ENCODE measurements at places on chromosomes 12 and 14.

DNA sequence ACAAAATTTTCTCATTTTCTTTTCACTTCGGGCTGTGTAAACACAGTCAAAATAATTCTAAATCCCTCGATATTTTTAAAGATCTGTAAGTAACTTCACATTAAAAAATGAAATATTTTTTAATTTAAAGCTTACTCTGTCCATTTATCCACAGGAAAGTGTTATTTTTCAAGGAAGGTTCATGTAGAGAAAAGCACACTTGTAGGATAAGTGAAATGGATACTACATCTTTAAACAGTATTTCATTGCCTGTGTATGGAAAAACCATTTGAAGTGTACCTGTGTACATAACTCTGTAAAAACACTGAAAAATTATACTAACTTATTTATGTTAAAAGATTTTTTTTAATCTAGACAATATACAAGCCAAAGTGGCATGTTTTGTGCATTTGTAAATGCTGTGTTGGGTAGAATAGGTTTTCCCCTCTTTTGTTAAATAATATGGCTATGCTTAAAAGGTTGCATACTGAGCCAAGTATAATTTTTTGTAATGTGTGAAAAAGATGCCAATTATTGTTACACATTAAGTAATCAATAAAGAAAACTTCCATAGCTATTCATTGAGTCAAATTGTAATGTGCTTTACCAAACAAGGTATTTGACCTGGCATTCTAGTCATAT, 4.8 kb downstream of the CDKN1B start:
- H3K4me3 ChIP-seq = no peak overlapping the region
- H3K27ac ChIP-seq = peak overlapping the region; percentile 26
- H3K27me3 ChIP-seq = no peaks in the 10 kb centered on the region
- no peak for DNase-seq
- H3K4me1 ChIP-seq = peaks cover 6% of the 10 kb centered on the region

DNA sequence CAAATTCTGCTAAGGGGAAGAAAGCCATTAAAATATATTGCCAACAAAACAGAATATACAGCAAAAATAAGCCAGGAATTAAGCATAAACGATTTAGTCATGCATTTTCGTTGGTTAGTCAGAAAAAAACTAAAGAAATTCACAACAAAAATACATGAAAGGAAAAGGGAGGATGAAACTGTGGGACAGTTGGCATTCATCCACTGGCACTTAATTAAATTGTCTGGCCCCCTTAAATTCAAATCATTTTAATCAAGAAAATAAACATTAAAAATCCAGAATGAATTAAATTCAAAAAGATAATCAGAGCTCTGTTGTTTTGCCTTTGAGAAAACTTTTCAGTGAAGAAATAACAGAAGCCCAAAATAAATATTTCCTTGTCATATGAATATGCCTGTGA, 264.6 kb upstream of the TMTC1 start:
- H3K27me3 ChIP-seq = no peaks in the 10 kb centered on the region
- H3K4me1 ChIP-seq = no peaks in the 10 kb centered on the region
- no peak overlapping the region for H3K4me3 ChIP-seq

DNA sequence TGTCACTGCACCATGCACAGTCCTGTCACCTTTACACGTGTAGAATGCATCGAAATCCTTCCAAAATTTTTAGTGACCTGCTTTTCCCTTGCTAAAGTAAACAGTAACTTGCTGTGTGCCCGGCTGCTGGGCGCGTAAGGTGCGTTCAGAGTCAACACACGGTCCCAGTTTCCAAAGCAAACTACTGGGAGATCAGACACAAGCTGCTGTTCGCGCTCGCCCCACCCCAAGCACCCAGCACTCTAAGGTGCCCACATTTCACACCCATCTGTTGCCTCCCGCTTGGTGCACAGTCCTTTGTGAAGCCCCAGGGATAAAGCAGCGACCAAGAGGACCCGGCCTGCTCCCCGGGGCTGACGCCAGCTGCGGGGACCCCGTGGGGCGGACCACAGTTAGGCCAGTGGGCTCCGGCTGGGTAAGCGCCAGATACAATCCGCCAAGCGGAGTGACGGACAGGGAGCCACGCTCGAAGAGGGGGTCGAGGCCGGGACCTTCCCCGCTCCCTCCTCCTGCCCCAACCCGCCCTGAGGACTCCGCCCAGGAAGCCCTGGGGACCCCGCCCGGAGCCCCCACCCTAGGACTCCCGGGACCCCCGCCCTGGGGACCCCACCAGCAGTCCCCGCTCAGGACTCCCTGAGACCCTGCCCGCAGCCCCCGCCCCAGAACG, 633 bp downstream of the STX2 start:
- peaks cover 6% of the 10 kb centered on the region for H3K4me1 ChIP-seq
- no peaks in the 10 kb centered on the region for H3K36me3 ChIP-seq
- DNase-seq = no peak
- peak overlapping the region; percentile 67 for H3K4me3 ChIP-seq

DNA sequence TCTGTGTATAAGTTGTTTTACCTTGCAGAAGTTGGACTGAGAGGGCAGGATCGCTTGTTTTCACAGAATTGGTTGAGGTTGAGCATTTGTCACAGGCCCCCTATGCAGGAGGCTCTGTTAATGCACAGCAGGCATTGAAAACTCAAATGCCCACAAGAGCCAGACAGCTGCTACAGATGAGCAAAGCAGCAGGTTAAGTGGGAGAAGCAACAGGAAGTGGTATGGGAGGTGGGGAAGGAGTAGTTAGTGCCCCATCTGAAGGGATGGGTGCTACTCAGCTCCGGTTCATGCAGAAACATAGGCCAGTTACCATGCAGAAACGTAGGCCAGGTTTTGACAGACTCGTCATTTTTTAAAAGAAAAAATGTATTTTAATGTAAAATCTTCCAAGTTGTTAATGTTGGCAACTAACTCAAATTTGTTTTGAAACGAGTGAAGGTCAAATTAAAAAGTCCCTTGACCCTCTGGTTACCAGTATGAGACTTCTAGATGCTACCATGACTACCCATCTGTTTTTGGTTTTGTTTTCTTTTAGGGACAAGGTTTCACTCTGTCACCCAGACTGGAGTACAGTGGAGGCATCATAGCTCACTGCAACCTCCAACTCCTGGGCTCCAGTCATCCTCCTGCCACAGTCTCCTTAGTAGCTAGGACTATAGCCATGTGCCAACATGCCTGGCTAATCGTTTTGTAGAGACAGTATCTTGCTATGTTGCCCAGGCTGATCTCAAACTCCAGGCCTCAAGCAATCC, 84.7 kb upstream of the FRMD6 start:
- no peaks in the 10 kb centered on the region for H3K4me1 ChIP-seq
- no peak overlapping the region for H3K4me3 ChIP-seq
- no peak for DNase-seq
- no peaks in the 10 kb centered on the region for H3K27me3 ChIP-seq
- no peaks in the 10 kb centered on the region for H3K36me3 ChIP-seq

DNA sequence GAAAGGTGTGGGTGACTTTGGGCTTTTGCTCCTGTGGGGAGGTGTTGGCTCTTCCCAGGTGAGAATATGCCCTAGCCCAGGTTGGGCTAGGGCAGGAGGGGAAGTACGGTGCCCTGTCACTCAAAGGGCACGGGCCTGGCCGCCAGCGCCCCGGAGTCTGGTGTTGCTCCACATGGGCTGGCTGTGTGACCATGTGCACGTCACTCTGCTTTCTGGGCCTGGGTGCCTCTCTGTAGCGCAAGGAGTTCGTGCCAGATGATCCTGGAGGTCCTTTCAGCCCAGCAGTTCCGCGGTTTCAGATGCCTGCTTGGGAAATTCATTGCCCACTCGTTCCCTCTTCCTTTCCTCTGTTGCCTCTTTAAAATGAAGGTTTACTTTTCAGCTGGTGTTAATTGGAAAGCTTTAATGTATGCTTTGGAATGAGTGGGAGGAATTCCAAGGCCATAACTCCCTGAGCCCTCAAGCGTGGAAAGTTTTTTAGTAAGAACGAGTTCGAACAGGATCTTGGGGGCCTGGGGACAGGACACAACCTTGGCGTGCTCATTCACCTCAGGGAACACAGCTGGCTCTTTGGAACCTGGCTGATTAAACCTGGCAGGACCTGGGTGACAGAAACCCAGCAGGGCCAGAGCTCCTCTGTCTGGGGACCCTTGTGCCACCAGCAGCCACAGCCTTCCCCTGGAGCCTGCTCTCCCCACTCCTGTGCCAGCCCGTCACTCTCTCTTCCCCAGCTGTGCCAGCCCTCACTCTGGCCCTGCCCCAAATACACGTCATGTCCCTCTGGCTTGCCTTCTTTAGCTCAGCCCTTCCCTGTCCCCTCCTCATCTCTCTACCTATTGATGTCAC, 42.8 kb downstream of the TSPAN9 start:
- peak overlapping the region; percentile 85 for H3K27ac ChIP-seq
- no peaks in the 10 kb centered on the region for H3K27me3 ChIP-seq
- DNase-seq = peak; percentile 85
- H3K4me1 ChIP-seq = peaks cover 65% of the 10 kb centered on the region
- H3K4me3 ChIP-seq = no peak overlapping the region

DNA sequence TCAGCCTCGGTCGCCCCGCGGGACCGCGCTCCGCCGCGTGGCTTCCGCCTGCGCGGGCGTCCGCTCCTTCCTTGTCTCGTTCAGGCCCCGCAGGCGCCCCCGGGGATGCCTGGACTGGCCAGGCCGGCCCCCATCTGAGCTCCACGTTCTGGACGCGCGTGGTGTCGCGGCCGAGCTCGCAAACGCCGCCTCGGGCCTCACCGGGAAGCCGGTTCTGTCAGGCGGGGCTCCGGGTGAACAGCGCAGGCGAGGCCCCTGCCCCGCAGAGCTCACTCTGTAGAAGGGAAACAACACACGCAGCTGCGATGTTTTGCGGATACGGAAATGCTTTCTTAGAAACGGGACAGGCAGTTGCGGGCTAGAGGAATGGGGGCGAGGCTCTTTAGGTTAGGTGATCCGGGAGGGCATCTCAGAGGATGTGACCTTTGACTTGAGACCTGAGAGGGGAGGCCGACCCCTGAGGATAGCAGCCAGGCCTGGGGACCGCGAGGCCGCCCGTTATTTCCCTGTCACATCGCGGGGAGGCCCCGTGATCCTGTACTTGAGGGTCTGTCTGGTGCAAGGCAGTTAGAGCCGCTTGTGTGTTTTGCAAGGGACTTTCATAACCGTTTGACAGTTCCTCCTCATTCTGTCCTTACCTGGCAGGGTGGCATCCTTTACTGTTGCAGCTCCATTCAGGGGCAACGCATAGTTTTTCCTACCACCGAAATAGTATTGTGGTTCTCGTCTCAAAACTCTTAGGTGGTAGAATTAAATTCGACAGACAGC, 584 bp downstream of the VRK1 start:
- H3K27me3 ChIP-seq = no peaks in the 10 kb centered on the region
- no peaks in the 10 kb centered on the region for H3K36me3 ChIP-seq
- DNase-seq = peak; percentile 82
- H3K4me1 ChIP-seq = no peaks in the 10 kb centered on the region
